ENCODE measurements at places on chromosomes 12 and 14.

DNA sequence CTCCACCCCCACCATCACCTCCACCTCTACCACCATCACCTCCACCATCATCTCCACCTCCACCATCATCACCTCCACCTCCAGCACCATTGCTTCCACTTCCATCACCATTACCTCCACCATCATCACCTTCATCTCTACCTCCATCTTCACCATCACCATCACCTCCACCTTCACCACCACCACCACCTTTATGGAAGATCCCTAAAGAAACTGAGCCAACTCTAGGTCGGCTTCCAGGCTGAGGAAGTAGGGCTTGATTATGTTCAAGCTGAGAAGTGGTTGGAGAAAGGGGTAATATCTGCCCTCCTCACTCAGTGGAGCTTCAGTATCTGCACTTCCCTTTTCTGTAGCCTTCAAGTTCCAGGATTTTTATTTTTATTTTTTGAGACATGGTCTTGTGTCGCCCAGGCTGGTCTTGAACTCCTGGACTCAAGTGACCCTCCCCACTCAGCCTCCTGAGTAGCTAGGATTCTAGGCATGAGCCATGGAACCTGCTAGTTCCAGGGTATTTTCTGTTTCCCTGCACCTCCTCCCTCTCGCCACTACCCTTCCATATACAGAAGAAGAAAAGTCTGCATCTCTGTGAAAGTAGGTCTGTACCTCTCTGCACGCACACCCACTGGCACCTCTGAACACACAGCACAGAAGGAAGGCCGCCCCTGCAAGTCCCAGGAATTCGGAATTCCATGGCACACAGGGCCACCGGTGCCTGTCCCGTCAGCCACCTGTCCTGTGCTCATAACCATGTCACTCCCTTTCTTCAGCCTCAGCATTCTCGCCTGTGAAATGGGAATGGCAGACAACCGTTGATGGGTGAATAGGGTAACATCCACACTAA lies 5.9 kb downstream of the ZBTB42 start:
- no peak for DNase-seq

DNA sequence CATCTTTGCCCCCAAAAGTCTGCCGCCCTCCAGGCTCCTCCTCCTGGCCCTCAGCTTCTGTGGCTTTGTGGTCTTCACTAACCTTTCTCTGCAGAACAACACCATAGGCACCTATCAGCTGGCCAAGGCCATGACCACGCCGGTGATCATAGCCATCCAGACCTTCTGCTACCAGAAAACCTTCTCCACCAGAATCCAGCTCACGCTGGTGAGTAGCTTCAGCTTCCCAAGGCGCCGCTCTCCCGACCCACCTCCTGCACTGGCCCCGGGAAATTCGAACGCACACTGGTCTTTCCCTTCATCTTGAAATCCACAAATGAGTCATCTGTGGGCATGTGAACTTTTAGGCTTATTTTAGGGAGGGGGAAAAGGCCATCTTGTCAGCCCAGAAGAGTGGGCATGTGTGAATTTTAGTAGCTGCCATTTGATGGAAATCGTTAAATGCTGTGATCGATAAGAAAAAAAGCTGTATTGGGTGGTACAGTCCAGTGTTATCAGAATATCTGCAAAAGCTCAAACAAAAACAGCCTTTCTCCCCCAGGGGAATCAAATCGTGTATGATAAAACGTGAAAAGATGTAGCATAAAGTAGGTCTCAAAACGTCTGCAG lies 700 bp downstream of the SLC35E3 start:
- DNase-seq = peak; percentile 3

GRCh38 chr12:132324841-132325732 lies 4.3 kb downstream of the GALNT9 start:
- DNase-seq = no peak

GRCh38 chr12:55997535-55997859 lies 421 bp downstream of the SUOX start:
- no peak for DNase-seq

All from activated T-helper 9 cell treated with anti-CD3 and anti-CD28 coated beads, Interleukin-2, amount 50 U/mL, for 16 hours (primary cell).